ELR (cell line): ENCODE measurements at places on chromosomes 12 and 14.

DNA sequence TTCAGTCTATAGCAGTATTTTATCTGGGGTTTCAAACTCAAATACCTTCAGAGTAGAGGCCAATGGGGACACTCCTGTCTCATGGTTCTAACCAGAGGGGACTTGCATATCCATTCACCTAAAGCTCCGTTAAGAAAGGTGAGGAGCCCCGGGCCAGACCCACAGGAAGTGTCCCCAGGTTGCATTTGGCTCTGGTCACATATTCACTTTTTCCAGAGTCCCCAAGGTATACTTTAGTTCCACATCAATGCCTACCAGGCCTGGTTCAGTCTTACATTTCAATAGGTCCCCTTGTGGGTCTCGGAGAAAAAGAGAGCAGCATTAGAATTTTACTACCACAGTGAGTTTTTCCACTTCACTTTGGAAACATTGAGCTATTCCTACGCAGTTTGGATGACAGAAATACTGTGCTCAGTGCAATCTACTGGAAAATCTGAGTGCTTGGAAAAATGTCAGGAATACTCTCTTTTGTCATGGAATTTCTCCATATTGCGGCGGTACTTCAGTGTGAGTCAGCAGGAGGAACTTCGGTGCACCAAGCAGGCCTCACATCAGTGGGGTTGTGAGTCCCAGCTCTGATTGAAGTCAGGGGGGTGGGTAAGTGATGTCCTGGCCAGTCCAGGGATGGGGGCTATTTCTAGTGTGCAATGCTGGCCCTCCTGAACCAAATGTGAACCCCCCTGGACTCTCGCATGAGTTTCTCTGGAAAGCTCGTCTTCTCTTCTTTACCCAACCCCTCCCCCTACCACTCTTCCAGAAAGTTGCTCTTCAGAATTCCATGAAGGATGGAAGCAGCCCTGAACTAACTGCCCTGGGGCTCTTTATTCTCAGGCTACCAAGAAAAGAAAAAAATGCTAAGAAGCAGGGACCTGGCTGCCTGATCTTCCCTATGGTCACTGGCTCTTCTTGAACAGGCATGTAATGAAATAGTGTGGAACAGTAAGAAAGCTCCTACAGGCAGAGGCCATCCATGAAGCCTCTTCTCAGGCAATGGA lies 184.7 kb downstream of the PRKCH start:
- peak; percentile 42 for DNase-seq

DNA sequence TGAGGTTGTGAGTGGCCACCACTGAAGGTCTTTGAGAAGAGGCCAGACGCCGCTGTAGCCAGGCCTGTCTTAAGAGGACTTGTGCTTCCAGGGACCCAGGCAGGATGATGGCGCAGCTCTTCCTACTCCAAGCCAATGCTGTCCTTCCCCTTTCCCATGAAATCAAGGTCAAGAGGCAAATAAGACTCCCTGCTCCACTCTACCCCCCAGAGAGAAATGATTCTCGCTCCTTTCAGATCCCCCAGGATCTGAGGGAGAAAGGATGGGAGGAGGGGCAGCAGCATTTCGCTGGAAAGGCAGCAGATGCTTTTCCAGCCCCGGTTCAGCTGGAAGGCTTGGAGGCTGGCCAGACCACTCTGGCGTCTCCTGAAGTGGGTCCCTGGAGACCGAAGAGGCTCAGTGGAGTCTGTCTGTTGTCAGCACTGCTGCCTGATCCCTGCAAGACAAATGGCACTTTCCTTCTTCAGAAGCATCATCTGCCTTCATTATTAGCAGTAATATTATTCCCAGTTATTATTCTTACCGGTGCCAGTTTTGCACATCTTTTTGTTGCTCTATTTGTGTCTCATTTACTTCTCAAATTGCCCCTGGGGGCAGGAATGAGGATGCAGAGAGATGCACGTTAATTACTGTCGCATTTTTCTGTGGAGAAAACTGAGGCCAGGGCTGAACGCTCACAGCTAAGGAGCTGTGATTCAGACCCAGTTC lies 51.4 kb downstream of the C14orf132 start:
- no peak for DNase-seq

DNA sequence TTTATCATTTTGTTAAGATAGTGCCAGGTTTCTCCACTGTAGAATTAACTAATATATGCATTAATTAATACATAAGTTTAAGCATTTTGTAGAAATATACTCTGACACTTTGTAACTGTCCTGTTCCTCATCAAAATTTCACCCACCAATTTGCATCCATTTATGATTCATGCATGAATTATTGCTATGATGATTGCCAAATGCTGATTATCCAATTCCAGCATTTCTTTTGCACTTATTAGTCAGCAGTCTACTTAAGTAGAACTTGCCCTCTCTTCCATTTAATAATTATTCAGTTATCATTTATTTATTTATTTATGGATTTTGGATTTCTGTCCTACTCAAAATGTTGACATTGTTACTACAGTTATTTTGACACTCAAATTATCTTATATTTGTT lies 72.2 kb downstream of the SLC6A15 start:
- no peak for DNase-seq

DNA sequence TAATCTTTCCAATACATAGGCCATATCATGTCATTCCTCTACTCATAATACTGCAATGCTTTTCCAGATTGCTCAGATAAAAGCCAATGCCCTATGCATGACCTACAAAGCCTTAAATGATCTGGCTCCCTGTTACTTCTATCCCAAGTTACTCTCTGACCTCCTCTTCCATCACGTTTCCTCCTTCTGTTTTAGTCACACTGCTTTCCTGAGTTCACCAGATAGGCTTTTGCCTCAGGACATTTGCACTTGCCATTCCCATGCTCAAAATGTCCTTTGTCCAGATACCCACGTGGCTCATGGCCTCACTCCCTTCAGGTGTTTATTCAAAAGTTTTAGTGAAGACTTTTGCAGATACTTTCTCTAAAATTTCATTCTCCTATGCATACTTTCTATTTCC lies 138.7 kb upstream of the PRICKLE1 start:
- no peak for DNase-seq

GRCh38 chr12:14564336-14564959 lies 3.2 kb downstream of the PLBD1 start:
- no peak for DNase-seq

- DNase-seq: no peak
Observed at GRCh38 chr12:72574138-72574537, 302.0 kb downstream of the TRHDE start.

- peak; percentile 25 for DNase-seq
Observed at GRCh38 chr12:69901221-69901905, 76.3 kb downstream of the MYRFL start.

- DNase-seq: peak; percentile 39
Observed at GRCh38 chr12:31574803-31575575, 15.9 kb downstream of the DENND5B start.

DNA sequence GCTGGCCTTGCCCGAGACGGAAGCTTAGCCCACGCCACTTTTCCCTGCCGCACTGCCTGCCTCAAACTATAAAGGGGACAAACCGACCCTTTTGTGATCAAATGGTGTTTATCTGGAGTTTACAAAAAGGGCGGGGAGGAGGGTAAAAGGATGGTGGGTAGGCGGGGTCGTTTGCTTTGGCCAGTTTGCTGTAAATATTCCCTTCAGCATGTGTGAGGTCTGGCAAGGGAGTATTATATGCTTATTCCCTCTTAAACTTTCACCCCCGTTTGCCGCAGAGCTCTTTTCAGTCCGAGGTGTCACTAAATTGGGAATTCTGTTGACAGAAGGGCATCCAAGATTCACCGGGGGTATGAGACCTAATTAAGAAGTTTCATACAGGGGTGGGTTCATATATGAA lies 3.8 kb upstream of the TBX3 start:
- DNase-seq: peak; percentile 38

GRCh38 chr12:93818488-93819049 lies 141.4 kb downstream of the CRADD start:
- DNase-seq: no peak

DNA sequence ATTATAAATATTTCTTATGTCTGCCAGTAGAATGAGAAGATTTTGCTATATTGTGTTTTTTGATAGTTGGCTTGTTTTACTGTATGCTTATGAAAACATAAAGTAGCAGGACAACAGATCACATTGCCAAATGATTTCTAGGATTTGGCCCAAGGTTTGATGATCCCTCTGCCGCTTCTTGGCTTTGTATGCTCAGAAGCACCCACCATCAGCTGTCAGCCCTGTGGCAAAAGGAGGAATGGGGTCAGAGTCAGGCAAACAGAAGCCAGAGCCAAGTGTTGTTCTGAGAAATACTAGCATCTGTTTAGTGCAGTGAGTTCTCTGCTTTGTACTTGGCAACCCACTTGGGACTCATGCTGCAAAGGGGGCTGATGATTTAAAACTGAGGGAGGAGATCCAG lies 152.2 kb downstream of the PDE3A start:
- DNase-seq: no peak

DNA sequence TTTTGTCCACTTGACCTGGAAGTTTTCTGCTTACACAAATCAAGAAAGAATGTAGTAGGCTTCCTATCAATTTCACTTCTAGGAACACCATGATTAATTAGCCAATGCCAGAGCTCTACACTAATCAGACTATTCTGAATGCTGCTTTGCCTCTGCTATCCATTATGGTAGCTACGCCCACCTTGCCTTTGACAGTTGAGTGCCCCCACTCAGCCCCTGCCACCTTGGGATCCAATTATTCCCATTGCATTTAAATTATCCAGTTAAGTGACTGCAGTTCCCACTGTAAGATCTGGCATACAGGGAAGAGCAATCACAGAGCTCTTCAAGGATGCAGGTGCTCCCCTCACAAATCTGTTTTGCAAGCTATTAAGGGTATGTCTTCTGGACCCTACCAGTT lies 47.5 kb downstream of the FIGNL2 start:
- DNase-seq: no peak

- DNase-seq: no peak
Observed at GRCh38 chr12:53236443-53237111, 4.6 kb upstream of the RARG start.

- peak; percentile 92 for DNase-seq
Observed at GRCh38 chr12:52971679-52972329, 22.9 kb downstream of the KRT18 start.

DNA sequence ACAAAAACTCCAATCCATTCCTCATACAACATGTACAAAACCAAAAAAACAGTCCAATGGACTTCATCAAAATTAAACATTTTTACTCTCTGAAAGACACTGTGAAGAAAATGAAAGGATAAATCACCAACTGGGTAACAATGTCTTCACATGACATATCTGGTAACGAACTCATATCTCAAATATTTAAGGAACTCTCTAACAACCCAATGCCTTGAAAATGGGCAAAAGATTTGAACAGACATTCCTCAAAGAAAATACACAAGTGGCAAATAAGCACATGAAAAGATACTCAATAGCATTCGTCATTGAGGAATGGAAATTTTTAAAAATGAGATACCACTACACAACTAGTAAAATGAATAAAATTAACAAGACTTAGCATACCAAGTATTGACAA lies 198.7 kb upstream of the RASSF8 start:
- DNase-seq: peak; percentile 11

DNA sequence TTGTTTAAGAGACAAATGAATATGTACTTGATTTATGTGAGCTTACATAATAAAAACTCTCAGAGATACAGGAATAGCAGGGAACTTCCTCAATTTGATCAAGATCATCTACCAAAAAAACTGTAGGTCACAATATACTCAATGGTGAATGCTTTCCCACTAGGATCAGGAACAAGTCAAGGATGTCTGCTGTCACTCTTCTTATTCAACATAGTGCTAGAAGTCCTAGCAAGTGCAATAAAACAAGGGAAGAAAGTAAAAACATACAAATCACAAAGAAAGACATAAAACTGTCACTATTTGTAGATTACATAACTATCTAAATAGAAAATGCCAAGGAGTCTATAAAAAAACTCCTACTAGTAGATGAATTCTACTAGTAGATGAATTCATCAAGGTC lies 41.9 kb upstream of the PAWR start:
- no peak for DNase-seq

- no peak for DNase-seq
Observed at GRCh38 chr12:59005193-59005955, 85.1 kb upstream of the LRIG3 start.

GRCh38 chr12:56267443-56268071 lies 815 bp downstream of the COQ10A start:
- DNase-seq: no peak

GRCh38 chr12:271161-271560 lies 8.5 kb upstream of the SLC6A13 start:
- DNase-seq: no peak

DNA sequence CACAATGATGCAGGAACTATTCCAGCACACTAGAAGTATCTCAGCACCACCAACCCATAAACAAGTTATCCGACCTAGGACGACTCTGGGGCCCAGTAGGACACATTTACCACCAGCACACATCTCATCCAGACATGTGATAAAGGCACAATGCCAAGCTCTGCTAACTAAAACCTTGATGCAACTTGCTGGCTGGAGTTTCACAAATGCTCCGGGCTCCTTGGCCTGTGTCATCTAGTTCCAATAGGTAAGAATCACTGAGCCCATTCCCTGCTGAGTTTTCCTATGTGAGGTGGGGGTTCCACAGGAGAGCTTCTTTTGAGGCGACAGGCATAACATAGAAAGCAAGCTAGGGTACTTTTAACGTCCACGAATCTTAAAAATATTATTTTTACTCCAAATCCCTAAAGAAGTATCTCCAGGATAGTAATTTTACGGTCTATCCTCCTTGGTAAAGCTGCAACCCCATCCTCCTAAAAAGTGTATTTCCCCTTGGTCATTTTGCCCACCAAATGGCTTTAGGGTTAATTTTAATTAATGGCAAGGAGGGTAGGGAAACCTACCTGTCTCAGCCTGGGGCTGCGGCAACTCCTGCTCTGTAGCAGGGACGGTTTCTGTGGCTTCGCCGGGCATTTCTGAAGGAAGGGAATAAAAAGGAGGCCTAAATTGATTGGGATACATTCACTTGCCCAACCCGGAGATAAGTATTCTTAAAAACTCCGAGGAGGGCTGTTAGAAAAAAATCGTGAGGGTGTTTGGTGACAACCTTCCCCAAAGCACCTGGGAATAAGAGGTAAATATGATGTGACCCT lies 1.0 kb downstream of the NACA start:
- DNase-seq: peak; percentile 75

DNA sequence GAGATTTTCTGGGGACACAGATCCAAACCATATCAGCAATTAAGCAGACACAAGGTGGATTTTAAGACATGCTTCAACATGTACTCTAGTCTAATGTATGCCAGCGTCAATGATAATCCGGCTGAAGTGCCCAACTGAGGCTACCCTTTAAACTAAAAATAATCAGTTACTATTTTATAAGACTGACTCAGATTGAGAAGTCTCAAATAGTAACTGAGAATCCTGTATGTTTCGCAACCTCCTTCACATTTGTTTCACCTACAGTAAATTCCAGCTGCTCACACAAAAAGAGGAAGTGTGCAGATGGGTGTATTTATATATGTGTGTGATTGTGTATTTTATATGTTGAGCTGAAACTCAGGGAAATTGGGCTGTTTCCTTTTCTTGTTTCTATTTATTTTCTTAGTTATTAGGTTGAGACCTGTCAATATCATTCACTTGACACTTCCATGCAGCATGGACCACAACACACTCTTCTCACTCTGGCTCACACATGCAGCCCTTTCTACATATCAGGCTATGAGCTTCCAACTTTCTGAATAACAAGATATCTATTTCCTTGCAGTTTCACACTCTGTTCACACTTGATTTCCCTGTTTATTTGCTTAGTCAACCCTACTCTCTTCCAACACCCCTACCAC lies 1224.9 kb upstream of the TMEM132C start:
- DNase-seq: no peak

GRCh38 chr12:1532375-1533165 lies 61.8 kb downstream of the FBXL14 start:
- peak; percentile 60 for DNase-seq
